ENCODE measurements at places on chromosomes 11 and 22. TPM values are rescaled to one million over a fixed set of nuclear protein-coding genes. Genes with fewer than 3 reads are reported as not detected.

Gene KCNQ1OT1
- 0.57 TPM for total RNA-seq

GRCh38 chr22:37082251-37082873 is 27.2 kb downstream of the TMPRSS6 start:
- DNase-seq, result no peak

GRCh38 chr22:46739094-46739870 is 1.2 kb upstream of the CERK start:
- no peak for DNase-seq

- DNase-seq, result no peak
These were observed 788 bp downstream of the LIN7C start for GRCh38 chr11:27505781-27506180.

Data from LHCN-M2 (cell line).